ENCODE measurements at places on chromosomes 16 and 17.

- peak; percentile 71 for DNase-seq
Measured at GRCh38 chr16:85717393-85718152, 28.8 kb upstream of the GINS2 start.

GRCh38 chr17:42494673-42495072, 36.0 kb downstream of the ATP6V0A1 start:
- DNase-seq = no peak

DNA sequence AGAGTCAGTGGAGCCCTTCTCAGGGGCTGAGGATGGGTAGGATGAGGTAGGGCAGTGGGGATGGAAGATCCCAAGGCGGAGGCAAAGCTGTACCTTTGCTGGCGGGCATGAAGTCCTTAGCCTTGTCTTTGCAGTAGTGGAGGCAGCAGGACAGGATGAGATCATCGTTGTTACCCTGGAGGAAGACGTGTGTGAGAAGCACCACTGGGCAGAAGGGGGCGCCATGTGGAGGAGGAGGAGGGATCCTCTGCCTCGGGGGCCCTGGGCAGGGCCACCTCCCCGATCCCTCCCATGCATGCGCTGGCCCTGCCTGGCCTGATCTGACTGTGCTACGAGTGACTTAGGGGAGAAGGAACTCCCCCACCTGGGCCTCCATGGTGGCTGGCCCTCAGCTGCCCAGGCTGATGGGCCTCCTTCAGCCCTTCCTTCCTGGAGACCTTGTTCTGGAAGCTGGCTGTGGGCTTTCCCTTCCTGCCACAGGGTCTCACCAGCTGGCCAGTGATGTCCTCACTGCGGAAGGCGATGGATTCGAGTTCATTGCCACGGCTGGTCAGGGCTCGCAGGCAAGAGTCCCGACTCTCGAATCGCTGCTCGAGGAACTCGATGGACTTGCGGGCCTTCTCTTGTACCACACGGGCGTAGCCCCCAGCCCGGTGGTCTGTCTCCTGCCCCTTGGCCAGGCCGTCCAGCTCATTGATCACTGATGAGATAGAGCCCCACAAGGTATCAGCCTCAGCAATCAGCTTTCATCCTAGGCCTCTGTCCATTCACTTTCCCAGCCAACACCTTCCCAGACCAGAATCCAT, 10.3 kb downstream of the HIC1 start:
- no peak for DNase-seq

- no peak for DNase-seq
Measured at GRCh38 chr16:67243481-67243880, 3.8 kb downstream of the FHOD1 start.

DNA sequence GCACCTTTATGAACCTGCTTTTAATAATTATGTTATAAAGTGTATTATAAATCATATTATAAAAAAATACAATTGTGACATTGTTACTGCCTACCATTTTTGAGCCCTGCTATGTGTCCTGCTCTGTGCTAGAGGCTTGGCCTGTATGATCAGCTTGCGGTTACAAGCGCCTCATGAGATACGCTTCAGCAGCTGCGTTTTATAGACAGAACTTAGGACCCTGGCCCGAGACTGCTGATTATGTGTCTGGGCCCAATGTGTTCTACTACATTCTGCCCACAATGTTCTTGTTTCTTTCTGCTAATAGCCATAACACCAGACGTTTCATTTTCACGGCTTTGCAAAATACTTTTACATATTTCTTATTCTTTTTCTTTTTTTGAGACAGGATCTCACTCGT, 395.8 kb downstream of the SLC39A11 start:
- DNase-seq = no peak

DNA sequence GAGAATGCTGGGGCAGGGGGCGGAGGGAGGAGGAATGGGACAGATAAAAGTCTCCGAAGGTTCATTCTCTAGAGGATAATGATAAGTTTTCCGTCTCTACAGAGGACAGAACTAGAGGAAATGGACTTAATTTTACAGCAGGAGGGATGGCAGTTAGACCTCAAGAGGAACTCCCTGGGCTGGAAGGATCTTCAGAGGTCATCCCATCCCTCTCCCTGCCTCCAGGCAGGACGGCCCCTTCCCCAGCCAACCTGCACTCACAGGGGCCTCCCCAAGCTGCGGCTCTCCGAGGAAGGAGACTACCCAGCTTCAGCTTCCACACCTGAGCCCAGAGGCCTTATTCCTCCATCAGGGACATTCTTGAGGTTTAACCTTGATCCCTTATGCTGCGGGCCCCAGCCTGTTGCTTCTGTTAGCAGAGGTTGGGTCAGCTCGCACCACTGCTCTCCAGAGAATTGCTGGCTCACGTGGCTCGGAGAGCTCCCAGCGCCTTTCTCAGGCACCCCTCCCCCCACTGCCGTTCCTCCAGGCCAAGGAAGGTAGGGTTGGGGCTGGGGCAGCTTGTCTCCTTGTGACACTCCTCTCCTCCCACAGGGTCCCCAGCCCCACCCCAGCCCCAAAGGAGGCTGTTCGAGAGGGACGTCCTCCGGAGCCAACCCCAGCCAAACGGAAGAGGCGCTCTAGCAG, 8.5 kb downstream of the ELOB start:
- no peak for DNase-seq

DNA sequence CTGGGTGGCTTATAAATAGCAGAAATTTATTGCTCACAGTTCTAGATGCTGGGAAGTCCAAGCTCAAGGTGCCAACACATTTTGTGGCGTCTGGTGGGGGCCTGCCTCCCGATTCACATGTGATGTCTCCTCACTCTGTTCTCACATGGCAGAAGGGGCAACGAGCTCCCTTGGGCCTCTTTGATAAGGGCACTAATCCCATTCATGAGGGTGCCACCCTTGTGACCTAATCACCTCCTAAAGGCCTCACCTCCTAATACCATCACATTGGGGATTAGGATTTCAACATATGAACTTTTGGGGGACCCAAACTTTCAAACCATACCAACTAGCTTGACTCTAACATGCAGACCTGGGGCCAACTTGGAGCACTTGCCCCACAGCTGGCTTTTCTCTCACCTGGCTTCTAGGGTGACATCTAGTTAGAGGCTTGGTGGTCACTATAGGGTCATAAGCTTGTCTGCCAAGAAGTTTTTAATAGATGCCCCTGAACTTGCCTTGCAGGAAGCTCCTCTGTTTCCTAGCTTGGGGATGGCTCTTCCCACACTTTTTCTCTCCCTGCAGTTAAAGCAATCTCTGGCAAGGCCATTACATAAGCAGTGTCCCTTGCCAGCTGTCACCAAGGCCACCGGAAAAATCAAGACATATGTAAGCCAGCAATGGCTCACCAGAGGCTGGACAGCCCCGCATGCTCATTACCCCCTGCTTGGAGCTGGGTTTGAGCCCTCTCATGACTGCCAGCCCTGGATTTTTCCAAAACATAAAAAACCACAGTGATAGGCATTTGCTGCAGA, 8.4 kb upstream of the MED9 start:
- DNase-seq = no peak

DNA sequence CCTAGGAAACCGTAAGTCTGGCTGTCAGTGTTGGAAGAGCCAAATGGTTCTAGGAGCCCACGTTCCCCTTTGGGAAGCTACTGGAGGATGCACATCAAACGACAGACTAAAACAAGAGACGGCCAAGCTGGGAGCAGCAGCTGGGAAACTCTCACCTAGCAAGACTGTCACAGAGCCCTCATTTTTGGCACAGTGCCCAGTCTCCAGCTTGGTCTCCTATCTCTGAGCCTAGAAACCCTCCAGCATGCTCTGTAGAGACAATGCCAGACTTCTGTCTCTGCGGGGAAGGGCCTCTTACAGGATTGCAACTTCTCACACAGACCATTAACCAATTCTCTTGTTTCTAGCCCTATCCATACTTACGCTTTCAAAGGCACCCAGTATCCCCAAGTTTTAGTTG, 23.5 kb downstream of the GTF3C1 start:
- no peak for DNase-seq

DNA sequence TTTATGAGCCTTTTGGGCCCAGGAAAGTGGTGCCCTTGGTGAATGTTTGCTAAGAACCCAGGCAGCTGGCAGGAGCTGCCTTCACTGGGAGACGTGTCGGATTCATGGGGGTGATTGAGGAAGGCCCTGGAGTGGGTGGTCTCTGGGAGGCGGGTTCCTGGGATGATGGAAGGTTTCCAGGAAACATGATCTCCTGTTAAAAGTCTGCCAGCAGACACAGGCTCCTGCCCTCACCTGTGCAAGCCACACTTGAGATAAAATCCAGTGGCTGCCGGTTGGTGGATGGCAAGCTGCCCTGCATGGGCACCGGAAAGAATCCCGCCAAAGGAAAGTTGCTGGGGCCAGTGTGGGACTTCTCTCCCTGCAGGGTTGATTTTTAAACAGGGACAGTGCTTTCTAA, 189.0 kb upstream of the CIBAR2 start:
- no peak for DNase-seq

- DNase-seq = no peak
Measured at GRCh38 chr16:56549744-56550385, 15.0 kb upstream of the MT4 start.

GRCh38 chr17:75238020-75238580, 23.3 kb downstream of the GGA3 start:
- no peak for DNase-seq

DNA sequence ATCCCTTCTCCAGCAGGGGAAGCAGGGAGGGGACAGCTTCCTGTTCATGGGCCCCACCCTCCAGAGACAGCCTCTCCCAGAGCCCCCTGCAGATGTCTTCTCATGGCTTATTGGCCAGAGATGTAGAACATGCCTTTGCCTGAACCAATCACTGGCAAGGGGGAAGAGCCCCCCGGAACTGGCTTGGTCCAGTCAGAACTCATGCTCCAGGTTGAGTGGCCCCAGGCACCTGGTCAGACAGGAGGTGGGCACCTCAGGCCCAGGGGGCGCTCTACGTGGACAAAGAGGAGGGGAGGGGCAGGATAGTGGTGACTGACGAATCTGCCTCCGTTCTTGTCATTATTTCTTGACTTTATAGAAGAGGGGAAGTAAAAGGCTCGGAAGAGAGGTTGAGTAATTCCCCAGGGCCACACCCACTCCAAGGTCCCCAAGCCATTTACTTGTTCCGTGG, 23.6 kb downstream of the RAB11FIP4 start:
- DNase-seq = no peak

- no peak for DNase-seq
Measured at GRCh38 chr17:50559674-50560184, 786 bp upstream of the CACNA1G start.

GRCh38 chr17:62109378-62109902, 44.4 kb upstream of the MED13 start:
- no peak for DNase-seq

GRCh38 chr17:50451943-50452629, 16.6 kb downstream of the CHAD start:
- no peak for DNase-seq

DNA sequence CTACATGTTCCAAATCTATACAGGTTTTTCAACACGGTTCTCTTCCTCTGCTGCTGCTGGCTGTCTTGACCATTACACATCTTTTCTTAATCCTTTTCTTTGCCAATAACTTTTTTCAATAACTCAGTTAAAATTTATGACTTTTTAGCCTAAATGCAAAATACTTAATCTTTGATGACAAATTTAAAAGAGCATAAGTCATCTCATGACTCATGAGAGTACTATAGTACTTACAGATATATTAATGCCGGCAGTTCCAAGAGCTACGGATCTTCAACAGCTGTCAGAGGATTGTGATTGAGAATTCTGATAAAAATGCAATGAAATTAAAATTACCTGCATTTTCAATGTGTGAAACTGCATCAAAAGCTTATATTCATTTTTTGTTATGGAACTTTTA, 105.5 kb downstream of the KPNA2 start:
- no peak for DNase-seq
